NCI-H187 treated with DMSO at 0.1 percent for 48 hours (cell line): ENCODE measurements at places on chromosomes 7 and 10.

- DNase-seq: no peak
These were observed 279.0 kb downstream of the KCNMA1 start for GRCh38 chr10:77358656-77359055.

DNA sequence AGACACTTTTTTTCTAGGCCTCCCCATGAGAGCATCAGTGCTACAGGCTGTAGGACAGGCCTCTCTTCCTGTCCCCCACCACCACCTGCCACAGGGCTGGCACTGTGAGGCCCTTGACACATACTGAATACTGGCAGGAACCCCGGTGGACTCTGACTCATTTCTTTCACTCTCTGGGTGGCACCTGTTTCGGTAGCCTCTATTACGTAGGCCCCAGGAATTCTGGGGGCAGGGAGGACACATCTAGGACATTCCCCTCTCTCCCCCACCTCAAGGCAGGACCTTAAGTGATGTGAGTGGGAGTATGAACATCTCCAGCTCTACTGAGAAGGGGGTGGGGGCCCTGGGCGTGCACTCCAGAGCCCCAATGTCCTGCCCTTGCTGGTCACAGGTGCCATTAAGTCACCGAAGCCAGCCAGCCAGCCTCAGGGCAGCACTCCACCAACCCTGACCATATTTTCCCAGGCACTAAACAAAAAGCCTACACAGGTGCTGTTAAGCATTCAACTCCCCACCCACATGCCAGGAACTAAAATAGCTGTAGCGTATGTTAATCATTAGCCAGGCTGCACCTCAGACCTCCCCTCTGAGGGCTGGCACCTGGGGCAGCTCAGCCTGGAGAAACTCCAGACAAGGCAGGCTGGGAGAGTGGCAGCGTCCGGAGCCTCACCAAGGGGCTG lies 8.9 kb downstream of the ANXA11 start:
- no peak for DNase-seq

- no peak for DNase-seq
These were observed 51.9 kb downstream of the DDC start for GRCh38 chr7:50513166-50513871.

- DNase-seq: no peak
These were observed 1456.7 kb downstream of the REEP3 start for GRCh38 chr10:64977915-64978314.

GRCh38 chr10:18879284-18879683 lies 169.3 kb upstream of the MALRD1 start:
- no peak for DNase-seq

- no peak for DNase-seq
These were observed 39.7 kb downstream of the CDC14C start for GRCh38 chr7:48964074-48964473.

DNA sequence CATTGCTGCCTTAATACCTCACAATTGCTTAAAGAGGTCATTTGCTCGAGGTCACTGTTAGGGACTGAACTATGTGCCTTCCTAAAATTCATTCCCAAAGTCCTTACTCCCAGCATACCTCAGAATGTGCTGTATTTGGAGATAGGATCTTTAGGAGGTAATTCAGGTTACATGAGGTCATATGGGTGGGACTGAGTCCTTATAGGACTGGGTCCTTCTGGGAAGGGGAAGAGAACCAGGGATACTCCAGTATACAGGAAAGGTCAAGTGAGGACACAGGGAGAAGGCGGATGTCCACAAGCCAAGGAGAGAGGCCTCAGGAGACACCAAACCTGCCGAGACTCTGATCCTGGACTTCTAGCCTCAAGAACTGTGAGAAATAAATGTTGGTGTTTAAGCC lies 253.3 kb downstream of the PRPF18 start:
- no peak for DNase-seq

GRCh38 chr10:127252818-127253217 lies 56.4 kb upstream of the INSYN2A start:
- no peak for DNase-seq

GRCh38 chr10:91162050-91162494 lies 58.4 kb upstream of the PCGF5 start:
- no peak for DNase-seq

- no peak for DNase-seq
These were observed 513.5 kb downstream of the PTPRN2 start for GRCh38 chr7:158073845-158074840.

DNA sequence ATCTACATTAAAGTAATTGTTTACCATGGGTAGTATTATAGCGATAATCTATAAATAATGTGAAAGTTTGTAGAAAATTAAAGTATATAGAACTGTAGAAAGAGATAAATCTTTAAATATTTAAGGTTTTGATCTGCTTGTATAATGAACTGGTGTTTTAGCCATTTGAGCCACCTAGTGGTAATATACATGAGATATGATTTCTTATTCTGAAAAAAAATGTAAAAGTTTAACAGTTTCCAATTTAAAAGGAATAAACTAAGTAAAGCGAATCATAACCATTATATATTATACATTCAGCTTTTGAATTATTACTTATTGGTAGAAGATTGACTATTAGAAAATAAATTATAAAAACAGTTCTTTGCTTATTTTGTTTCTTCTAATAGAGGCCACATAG lies 91.2 kb downstream of the OTUD1 start:
- DNase-seq: no peak

GRCh38 chr7:110839866-110840265 lies 251.1 kb upstream of the LRRN3 start:
- DNase-seq: peak; percentile 74

- no peak for DNase-seq
These were observed 174.5 kb downstream of the ZNF365 start for GRCh38 chr10:62548686-62549085.

DNA sequence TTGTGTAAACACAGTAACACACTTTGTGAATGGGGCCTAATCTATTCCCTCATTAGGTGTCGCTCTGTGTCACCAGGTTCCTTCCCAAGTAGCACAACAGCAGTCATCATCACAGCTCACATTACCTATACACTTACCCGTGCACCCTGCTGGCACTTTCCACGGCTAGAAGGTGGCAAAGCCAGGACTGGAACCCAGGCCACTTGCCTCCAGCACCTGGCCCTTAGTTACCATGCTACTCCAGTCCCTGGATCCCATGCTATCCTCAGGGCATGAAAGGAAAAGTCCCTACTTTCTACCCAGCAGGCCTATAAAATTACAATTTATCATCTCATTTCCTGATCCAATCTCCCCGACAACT lies 18.4 kb downstream of the SMURF1 start:
- no peak for DNase-seq

DNA sequence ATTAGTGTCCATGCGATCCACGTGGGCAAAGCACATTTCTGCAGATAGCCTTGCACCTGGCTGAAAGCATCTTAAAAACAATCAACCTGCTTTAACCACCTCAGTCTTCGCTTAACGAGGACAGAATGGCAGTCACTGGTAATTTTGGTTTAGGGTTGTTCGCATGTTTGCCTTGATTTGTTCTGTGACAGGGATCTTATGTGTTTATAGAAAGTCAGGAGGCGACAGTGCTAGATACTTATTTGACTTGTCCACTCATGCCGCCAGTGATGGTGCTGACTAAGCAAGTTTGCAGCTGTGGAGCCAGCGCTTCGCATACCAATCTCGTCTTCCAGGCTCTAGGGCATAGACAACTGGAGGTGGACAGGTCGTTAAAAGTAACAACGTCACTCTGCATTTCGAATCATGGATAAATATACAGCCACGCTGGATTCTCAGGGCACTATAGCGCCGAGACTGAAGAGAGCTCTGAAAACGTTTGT lies 1.2 kb upstream of the TMEM243 start:
- no peak for DNase-seq

- DNase-seq: no peak
These were observed 60.9 kb downstream of the MYOF start for GRCh38 chr10:93420944-93421825.

DNA sequence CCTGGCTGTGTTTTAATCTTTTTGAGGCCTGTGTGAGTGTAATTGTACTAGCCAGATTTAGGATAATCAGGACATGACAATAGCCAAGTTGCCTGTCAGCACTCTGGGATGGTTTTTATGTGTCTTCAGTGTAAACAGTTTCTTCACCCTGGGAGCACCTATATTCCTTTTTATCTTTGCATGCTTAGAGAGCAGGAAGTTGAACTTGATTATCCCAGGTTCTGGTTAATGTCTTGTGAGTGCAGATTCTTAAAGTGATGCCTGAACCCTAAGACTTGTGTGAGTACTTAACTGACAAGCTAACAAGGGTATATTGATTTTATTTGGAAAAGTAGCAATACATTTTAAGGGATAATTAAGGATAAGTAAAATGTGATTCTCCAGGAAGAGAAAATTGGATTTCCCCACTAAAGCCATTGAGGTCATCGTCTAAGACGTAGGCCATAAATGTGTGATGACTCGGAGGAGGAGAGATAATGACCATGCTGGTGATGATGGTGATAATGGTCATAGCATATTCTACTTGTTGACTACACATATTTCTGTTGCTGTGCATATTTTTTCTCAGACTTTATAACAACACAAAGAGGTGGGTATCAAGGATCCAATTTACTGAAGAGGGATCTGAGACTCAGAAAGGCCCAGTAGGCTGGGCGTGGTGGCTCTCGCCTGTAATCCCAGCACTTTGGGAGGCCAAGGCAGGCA lies 234.7 kb downstream of the CAMK1D start:
- no peak for DNase-seq

- no peak for DNase-seq
These were observed 200.1 kb downstream of the ACTR3B start for GRCh38 chr7:152959610-152960009.

- no peak for DNase-seq
These were observed 950.7 kb upstream of the PHF14 start for GRCh38 chr7:10022957-10023356.

DNA sequence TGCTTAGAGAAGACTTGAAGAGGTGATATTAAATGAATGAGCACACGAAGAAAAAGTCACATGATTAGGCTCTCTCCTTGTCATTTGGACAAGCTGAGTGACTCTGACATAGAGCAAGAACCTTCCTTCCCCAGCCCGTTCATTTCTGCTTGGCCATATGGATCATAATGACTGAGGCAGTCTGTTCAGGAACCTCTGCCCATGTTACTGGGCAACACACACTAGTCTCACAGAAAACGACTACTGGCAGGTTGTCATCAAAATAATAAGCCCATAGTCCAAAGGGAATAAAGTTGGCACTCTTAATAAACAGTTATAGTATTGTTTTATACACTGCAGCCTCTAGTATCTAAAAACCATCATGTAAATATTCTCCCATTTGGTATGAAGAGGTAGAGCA lies 635.0 kb downstream of the REEP3 start:
- DNase-seq: no peak

GRCh38 chr7:585229-585711 lies 65.6 kb upstream of the PDGFA start:
- DNase-seq: no peak

- DNase-seq: no peak
These were observed 45.5 kb downstream of the CREM start for GRCh38 chr10:35172146-35172545.

DNA sequence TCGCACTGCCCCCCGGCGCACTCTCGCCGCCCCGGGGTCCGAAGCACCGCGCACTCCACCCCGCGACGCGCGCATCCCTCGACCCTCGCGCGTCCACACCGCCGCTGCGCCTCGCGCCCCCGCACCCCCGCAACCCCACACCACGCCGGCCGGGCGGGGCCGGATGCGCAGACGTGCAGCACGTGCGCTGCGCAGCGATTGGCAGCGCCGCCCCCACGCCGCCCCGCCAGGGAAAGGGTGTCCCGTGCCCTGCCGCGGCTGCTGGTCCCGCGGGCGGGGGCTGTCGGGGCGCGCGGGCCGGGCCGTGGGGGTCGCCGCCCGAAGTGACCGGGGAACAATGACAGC lies 53.7 kb upstream of the KDM7A start:
- no peak for DNase-seq

- no peak for DNase-seq
These were observed 185.7 kb downstream of the KIAA1217 start for GRCh38 chr10:24394461-24395190.

GRCh38 chr7:42198296-42198695 lies 38.7 kb downstream of the GLI3 start:
- no peak for DNase-seq

DNA sequence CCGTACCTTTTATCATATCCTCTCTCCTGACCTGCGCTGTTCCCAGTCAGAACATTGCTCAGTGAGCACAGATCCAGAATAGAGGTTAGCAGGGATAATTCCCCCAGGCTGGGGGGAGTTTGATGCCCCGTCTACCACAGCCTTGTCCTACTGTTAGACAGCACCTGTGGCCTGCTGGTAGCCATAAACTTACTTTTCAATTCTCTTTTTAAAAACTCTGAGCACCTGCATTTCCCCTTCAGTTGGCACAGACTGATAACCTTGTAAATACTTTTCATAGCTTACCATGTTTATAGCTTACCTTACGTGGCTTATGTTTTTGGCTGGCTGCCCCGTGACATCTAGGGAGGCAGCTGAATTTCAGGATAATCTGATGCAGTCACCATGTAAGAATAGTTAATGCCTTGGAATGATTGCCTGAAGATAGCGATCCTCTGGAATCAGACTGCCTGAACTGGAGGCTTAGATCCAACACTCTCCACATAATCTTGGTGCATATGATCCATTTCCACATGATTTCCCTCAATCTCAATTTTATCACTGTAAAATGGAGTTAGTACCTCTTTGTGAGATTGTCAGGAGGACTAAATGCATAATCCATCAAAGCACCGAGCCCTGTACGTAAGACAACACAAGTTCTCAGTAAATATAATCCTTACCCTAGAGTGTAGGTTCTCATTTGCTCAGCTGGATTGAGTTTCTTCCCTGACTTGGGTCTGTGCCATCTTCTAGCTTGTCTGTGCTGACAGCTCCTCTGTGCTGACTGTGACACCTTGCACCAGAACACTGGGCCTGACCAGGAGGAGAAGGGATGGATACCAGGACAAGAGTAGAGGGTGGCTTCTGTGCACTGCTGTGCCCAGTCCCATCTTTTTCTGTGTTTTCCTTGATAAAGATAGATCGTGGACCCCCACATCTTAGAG lies 111.7 kb upstream of the GJD4 start:
- no peak for DNase-seq

DNA sequence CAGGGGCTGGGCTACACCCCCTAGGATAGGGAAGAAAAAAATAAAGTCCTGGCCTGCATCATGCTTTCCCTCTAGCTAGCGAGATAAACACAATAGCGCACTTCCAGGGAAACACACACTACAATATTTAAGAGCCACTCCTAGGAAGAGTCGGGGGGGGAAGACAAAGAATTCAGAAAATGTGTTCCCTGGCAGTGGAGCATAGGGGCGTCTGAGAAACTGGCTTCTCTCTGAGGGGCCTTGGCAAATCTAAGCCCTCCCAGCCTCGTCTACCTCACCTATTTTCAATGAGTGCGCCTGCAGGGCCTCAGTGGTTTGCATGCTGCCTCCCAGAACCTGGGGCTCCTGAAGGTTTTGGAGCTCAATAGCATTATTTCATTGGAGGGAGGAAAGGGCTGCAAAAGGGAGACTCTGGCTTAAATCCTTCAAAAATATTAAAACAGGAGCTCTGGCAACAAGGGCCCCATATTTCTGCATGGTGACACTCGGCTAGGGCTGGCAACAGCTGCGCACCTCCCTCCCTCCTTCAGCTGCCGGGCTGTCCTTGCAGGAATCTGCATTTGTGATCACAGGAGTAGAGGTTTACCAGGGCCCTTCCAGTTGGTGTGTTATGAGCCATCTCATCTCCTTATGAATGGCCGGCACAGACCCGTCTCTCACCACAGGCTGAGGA lies 10.8 kb downstream of the ANXA11 start:
- DNase-seq: no peak

- no peak for DNase-seq
These were observed 15.5 kb downstream of the ZMIZ1 start for GRCh38 chr10:79084012-79084971.

GRCh38 chr7:36468370-36469101 lies 78.9 kb downstream of the ANLN start:
- DNase-seq: no peak

GRCh38 chr10:20743942-20744341 lies 153.2 kb downstream of the NEBL start:
- DNase-seq: no peak
